ENCODE measurements at places on chromosomes 11 and 22.

- no peak for DNase-seq
These were observed 74.4 kb downstream of the ARHGAP32 start for GRCh38 chr11:129117595-129118350.

GRCh38 chr11:82747471-82747870 is 13.8 kb upstream of the FAM181B start:
- DNase-seq, result no peak

GRCh38 chr22:33350491-33350890 is 292.3 kb upstream of the SYN3 start:
- DNase-seq, result no peak

DNA sequence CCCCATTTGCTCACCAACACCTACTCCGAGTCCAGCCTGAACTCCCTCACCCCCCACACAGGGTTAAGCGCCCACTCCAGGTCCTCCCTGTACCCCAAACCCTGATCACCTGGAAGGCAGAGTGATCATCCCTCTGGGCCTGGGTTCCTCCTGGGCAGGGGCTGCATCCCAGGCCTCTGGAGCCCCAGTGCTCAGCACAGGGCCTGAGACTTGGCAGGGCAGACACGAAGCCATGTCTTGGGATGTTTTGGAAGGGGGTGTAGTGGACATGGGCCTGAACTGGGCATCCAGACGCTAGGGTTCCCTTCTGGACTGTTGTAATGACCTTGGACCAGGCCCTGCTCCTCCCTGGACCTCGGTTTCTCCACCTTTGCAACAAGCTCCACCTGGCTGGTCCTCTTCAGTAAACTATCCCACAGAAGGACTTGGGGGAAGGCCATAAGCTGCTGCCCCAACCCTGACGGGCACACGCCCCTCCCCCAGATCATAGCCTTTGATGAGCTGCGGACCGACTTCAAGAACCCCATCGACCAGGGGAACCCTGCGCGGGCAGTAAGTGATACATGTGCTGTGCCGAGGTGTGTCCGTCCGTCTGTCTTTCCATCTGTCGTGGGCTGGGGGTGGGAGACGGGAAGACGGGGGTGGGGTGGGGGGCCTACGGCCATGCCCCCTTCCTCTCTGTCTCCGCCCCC is 3.9 kb downstream of the CNIH2 start:
- no peak for DNase-seq

DNA sequence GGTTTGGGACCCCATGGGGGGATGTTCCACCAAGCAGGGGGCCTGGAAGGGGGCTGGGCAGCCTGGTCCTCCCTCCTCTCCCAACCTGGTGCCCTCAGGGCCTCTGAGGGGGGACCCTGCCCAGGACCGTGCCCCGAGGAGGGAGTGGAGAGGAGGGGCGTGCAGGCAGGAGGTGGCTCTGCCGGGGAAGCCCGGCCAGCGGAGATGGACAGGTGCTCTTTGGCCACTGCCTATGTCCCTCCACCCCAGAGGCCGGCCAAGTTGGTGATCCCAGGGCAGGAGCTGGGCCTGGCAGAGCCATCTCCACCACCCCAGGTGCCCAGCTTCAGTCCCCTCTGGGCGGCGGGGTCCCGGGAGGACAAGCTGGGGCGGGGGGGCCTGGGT is 2.4 kb downstream of the MUC2 start:
- no peak for DNase-seq

DNA sequence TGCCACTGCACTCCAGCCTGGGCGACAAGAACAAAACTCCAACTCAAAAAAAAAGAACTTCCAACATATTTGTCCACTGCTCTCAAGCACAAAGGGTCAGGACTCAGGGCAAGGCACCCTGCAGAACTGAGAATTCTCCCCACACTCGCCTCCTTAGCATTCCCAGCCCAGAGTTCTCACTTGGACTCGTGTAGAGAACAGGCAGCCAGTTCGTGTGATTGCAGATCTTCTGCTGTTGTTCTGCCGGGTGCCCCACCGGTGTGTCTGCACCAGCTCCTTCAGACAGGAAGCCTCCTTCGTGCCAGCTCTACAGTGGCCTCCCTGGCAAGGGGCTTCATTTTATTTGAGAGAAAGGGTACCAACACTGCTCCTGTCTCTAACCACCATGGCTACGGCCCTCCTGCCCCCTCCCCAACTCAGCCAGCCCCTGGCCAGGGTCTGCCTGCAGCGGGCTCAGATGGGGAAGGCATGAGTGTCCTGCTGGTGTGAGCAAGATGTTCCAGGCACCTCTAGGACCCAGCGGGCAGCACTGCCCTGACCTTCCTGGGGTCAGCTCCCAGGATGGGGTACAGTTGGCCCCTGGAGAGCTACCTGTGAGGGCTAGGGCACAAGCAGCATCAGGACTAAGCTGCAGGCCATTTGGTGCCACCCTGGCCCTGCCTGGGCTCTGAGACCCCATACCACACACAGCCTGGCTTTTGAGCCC is 19.5 kb upstream of the SCGB1A1 start:
- no peak for DNase-seq

DNA sequence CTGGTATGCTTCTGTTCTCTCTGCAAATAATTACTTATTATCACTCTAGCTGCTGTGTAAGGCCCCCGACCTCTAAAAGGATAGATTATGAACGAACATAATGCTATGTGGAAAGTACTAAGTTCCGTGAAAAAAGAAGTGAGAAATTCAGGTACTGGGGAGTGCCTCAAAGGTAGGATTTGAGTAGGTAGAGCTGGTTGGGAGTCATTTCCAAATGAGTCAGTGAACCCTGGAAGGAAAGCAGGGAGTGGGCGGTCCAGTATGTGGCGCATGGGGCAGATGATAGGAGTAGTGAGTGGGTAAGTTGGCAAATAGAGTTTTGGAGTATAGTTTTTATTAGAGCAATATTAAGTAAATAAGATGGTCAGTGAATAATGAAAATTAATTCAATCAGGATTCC is 2.4 kb downstream of the ZC3H12C start:
- DNase-seq, result no peak

DNA sequence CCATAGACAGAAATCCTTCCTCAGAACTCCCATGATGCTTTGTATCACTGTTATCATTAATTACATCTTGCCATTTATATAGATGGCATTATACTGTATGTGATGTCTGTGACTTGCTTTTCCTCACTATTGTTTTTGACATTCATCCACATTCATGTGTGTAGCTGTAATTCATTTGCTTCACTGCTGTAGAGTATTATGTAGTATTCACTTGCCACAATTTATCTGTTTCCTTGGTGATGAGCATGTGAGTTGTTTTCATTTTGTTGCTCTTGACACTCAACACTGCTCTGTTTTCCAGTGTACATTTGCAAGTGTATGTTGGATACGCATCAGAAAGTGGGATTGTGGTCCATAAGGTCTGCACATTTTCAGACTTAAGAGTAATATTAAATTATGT is 328.6 kb upstream of the C11orf87 start:
- DNase-seq, result no peak

DNA sequence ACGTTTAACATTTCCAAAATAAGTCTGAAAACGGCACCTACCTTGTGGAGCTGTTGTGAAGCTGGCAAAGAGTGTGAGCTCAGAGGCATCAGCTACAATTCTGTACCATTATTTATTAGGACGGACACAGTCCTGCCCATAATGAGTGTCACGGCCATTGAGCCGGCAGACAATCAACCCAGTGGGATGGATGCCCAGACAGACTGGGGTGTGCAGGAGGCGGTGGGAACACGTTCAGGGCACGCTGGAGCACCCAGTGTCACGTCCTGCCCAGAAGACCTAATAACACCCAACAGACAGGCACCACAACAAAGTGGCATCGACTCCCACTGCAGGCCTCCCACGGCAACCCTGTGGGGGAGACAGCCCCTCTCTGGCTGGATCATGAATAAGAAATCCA is 34.5 kb downstream of the TPST2 start:
- no peak for DNase-seq

- DNase-seq, result no peak
These were observed 26.8 kb upstream of the MGAT3 start for GRCh38 chr22:39429916-39430575.

GRCh38 chr22:32785321-32786026 is 16.0 kb upstream of the TIMP3 start:
- DNase-seq, result no peak

DNA sequence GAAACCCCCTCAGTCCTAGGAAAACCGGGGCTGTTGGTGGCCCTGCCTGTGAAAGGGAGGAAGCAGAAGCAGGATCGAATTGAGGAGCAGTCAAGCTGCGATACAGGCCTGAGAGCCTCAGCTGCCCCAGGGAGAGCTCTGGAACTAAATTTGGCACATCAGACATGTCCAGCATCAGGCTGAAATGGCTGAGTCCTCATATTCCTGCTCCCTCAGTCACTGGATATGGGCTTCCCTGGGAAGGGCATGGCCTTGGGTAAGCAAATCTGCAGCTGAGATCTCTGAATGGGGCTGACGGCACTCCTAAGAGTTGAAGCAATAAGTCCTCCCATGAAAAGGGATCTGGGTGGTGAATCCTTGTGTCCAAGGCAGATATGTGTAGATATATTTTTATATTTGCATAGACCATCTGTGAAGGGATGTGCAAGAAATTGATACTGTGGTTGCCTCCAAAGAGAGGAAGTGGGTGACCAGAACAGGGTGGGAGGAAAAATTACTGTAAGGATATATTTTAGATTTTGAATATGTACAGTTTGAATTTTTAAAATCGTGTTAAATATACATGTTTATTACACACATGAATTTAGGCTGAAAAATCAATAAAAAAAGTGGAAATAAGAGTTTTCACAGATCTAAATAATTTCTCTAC is 45.5 kb downstream of the APIP start:
- DNase-seq, result no peak

DNA sequence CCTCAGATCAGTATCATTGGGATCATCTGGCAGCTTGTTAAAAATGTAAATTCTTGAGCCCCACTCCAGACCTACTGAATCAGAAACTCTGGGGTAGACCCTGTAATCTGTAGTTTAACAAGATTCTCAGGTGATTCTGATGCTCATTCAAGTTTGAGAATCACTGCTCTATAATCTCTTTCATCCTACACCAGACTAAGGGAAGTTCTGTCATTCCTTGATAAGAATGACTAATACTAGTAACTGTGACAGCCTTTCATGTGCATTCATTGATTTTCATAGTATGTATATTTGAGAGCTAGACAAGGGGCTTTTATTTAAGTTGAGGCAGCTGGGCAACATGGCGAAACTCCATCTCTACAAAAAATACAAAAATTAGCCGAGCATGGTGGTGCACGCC is 30.0 kb downstream of the NAT10 start:
- DNase-seq, result no peak

DNA sequence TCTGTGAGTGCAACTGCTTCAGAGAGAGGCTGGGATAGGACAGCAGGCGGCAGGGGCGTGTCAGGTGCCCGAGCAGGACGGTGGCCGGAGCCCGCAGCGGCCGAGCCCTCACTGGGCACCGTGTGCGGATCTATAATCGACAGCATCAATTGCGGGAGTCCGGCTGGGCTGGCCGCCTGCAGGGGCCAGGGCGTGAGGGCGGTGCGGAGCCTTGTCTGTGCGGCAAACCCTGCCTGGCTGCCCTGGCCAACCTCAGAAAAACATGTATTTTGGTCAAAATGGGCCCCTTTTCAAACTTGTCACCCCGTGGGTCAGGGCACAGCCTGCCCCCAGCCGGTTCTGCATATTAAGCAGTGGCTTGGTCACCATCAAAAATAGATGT is 91.3 kb upstream of the KCNQ1OT1 start:
- DNase-seq, result no peak

GRCh38 chr11:61056571-61056970 is 45.7 kb upstream of the CD5 start:
- no peak for DNase-seq

DNA sequence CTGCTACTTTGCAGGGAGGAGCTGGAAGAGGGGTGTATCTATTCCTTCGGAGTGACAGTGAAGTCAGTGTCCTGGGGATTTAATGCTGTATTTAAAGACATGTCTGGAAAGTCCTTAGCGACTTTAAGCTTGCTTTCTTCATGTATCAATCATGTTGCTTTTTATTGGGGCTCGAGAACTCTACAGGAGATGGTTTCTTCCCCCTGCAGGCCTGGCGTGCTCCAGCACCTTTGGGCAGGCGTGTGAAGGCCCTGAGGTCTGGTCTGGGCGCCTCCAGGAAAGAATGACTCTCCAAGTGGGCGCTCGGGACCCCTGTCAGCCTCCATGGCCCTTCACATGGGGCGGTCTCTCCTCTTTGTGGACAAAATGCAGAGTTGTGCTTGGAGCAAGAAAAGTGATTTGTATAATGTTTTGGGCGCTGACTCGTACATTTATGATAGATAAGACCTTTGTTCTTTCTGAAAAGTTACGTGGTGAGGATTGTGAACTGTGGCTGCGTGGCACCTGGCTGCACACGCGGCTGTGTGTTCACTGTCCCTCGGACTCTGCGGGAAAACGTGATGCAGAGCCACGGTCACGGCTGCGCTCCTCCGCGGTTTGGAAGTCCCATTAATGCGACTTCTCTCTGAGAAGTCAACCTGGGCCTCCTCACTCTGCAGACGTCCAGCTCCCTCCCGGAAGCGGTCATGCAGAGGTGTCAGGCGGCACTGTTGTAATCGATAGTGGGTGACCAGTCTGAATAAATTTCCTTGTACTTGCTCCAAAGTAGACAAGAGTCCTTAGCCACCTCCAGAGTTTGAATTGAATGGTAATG is 282.5 kb downstream of the TBC1D22A start:
- DNase-seq, result no peak

DNA sequence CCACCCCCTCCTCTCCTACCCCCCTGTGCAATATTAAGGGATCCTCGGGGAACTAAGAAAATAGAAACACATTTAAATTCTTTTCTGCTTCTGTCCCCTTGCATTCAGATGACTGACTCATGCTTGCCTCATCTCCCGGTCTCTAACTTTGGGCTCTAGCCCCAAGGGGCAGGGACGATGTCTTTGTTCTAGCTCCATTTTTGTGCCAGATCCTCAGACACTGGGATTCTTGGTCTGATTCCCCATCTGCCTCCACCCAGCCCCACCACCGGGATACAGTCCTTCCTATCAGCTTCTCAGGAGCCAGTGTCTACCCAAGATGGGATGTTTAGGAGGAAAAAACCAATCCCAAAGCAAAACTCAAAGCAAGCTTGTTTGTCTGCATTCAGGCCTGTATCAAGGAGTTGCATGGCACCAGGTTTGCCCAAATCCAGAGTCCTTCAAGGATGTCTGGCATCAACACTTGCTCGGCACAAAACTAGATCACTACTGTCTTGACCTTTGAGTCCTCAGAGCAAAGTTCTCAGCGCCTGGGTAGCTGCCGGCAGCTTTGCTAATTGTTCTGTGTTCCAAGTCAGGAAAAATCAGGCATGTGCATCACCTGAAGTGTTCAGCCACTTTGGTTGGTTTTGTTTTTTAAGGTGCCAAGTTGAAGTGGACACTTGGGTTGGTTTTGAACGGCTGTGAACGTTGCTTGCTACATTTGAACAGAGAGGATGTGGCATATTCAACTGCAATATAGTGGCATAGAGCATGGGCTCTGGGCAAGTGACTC is 212.8 kb downstream of the DSCAML1 start:
- DNase-seq, result no peak

Measured in NCI-H1436 treated with DMSO at 0.1 percent for 48 hours (cell line).